IMR-90 (cell line): ENCODE measurements at places on chromosomes 1 and 21. TPM values are rescaled to one million over a fixed set of nuclear protein-coding genes. Genes with fewer than 3 reads are reported as not detected.

- no peaks in the 10 kb centered on the region for H3K27me3 ChIP-seq
- peak overlapping the region; percentile 81 for H3K27ac ChIP-seq
- DNase-seq, result no peak
- peaks cover 43% of the 10 kb centered on the region for H3K4me1 ChIP-seq
- no peaks in the 10 kb centered on the region for H3K36me3 ChIP-seq
These were observed 1.0 kb downstream of the S100A4 start for GRCh38 chr1:153544453-153545066.

DNA sequence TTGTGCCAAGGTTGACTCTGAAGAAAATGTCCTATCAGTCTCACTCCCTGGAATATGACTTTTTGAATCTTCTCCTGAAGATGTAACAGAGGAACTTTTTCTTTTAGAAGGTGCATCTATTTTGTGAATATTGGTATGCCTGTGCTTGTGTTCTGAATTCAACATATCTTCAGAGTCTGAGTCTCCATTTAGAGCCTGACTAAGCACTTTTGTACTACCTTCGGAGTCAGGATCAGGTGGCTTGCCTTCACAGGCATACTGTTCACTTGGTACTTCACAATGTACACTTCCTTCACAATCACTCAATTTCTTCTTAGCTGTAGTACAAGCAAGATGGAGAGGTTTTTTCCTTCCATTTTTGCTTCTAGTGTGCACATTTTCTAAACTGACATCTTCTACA lies 13.6 kb upstream of the PSMG1 start:
- no peaks in the 10 kb centered on the region for H3K4me1 ChIP-seq
- H3K36me3 ChIP-seq, result peaks cover 21% of the 10 kb centered on the region
- H3K27me3 ChIP-seq, result no peaks in the 10 kb centered on the region
- no peak for DNase-seq
- no peak overlapping the region for H3K27ac ChIP-seq
- H3K4me3 ChIP-seq, result no peak overlapping the region

GRCh38 chr1:159957824-159958268 lies 3.8 kb upstream of the SLAMF9 start:
- no peak overlapping the region for H3K4me3 ChIP-seq
- H3K27me3 ChIP-seq, result no peaks in the 10 kb centered on the region; the same call in 1 of the 2 replicates
- H3K36me3 ChIP-seq, result no peaks in the 10 kb centered on the region
- no peak for DNase-seq
- peaks cover 4% of the 10 kb centered on the region; the same call in 1 of the 2 replicates for H3K4me1 ChIP-seq
- no peak overlapping the region for H3K27ac ChIP-seq

GRCh38 chr1:75985827-75986226 lies 53.6 kb upstream of the ASB17 start:
- no peaks in the 10 kb centered on the region for H3K36me3 ChIP-seq
- H3K27me3 ChIP-seq, result peaks cover 2% of the 10 kb centered on the region; the same call in 1 of the 2 replicates
- peak; percentile 47 for DNase-seq

DNA sequence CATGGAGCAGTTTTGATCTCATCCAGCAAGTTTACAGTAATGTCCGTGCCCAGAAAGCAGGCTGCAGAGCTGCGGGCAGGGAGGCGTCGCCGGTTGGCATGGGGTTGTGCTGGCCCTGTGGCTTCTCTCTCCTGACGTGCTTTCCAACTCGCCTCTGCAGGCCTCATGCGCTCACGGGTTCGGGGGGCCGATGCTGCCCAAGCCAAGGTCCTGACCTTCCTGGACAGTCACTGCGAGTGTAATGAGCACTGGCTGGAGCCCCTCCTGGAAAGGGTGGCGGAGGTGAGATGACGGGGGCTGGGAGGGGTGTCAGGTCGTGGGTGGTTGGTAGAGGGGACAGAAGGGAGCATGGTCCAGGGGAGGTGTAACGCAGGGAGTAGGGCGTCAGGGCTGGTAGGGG lies 176.1 kb downstream of the GALNT2 start:
- DNase-seq, result no peak
- H3K36me3 ChIP-seq, result peaks cover 39% of the 10 kb centered on the region
- H3K27me3 ChIP-seq, result no peaks in the 10 kb centered on the region
- H3K4me3 ChIP-seq, result no peak overlapping the region

DNA sequence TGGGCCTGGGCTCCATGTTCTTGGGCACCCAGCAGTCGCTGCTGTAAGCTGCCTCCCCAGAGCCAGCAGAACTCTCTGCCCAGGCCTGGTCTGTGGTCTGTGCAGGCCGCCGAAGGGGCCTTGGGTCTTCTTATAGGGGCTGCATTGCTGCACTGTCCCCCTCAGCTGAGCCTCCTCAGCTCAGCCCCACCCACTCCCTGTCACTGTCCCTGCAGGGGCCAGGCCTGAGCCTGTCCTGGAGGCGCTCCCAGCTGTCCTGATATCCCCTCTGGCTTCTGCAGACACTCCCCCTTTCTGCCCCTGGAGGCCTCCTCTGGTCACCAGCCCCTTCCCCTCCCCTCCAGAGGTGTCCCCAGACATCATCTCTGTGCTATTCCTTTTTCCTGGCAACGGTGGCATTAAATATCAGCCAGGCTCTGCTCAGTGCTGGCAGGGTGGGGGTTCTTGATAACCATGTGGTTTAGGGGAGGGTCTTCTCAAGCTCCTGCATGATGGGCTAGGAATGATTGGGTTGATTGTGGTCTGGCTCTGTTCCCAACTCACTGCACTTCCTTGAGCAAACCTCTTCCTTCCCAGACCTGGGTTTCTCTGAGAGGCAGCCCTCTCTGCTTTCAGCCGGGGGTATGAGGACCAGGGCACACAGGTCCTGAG lies 3.7 kb upstream of the FOXO6 start:
- H3K4me3 ChIP-seq, result no peak overlapping the region
- H3K27ac ChIP-seq, result no peak overlapping the region
- DNase-seq, result no peak
- H3K4me1 ChIP-seq, result 0 out of 2 replicates have a peak, but pooled peaks cover 1% of the 10 kb centered on the region

- H3K4me3 ChIP-seq, result no peak overlapping the region
- peaks cover 2% of the 10 kb centered on the region for H3K4me1 ChIP-seq
- DNase-seq, result no peak
These were observed 16.7 kb downstream of the COL8A2 start for GRCh38 chr1:36108314-36108713.

- H3K4me1 ChIP-seq, result peaks cover 4% of the 10 kb centered on the region
- no peak for DNase-seq
- no peaks in the 10 kb centered on the region for H3K36me3 ChIP-seq
- H3K27ac ChIP-seq, result no peak within 1 kb of the TSS
- peaks cover 7% of the 10 kb centered on the region for H3K27me3 ChIP-seq
These were observed at the start of gene LAX1 for GRCh38 chr1:203765029-203765837. Gene LAX1, plus strand, starts transcription at chr1:203765183. Its CDS starts 383 bp downstream, at chr1:203765566.

DNA sequence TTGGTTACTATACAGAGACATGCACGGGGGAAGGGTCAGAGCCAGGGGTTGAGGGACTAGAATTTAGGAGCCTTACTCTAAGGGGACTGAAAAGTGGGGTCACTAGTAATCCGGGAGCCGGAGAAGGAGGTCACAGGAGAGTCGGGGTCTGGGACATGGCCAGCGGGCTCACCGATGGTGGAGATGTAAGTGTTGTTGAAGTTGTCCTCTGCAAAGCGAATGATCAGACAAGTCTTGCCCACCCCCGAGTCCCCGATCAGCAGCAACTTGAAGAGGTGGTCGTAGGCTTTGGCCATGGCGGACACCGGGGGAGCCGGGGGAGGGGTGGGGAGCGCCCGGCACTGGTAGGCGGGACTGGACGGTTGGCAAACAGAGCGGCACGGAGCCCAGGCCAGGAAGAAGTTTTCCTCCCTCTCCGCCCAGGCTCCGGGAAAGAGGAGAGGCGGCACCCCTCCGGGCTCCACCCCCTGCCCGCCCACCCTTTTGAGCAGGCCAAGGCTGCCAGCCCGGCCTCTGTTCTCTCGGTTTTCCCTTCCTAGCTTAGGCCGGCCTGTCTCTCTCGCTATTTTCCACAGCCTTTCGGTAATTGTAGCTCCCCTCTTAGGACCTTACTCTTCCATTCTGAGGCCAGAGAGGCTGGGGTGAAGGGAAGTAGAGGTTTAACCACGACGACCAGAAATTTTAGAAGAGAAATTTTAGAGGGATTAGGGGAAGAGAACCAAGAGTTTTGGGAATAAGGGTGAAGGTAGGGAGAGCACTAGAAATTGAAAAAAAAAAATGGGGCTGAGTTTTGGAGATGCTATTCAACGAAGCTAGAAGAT lies at the start of gene RAB13:
TSS of gene RAB13 (minus strand) at position 399 of the 821 bp plus-strand sequence. CDS start at position 296, 103 bp downstream.
- peaks cover 4% of the 10 kb centered on the region for H3K4me1 ChIP-seq
- peak; percentile 80 for DNase-seq
- peaks cover 19% of the 10 kb centered on the region for H3K36me3 ChIP-seq

DNA sequence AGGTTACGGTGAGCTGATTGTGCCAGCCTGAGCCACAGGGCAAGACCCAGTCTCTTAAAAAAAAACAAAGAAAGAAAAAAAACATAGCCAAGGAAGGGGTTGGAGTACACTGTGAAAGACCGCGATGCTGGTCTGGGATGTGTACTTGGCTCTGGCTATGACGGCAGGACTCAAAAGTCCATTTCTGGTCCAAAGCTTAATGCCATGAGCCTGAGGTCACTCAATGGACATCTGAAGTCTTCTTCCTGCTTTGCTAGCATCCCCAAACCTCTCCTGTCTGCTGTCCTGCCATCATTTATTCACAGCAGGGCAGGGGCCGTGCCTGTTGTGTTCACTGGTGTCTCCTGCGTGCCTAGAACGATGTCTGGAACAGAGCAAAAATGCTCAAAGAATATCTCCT lies 1.5 kb upstream of the ARHGEF10L start:
- peaks cover 8% of the 10 kb centered on the region for H3K4me1 ChIP-seq
- no peaks in the 10 kb centered on the region for H3K27me3 ChIP-seq
- H3K36me3 ChIP-seq, result no peaks in the 10 kb centered on the region
- no peak for DNase-seq
- no peak overlapping the region for H3K4me3 ChIP-seq

DNA sequence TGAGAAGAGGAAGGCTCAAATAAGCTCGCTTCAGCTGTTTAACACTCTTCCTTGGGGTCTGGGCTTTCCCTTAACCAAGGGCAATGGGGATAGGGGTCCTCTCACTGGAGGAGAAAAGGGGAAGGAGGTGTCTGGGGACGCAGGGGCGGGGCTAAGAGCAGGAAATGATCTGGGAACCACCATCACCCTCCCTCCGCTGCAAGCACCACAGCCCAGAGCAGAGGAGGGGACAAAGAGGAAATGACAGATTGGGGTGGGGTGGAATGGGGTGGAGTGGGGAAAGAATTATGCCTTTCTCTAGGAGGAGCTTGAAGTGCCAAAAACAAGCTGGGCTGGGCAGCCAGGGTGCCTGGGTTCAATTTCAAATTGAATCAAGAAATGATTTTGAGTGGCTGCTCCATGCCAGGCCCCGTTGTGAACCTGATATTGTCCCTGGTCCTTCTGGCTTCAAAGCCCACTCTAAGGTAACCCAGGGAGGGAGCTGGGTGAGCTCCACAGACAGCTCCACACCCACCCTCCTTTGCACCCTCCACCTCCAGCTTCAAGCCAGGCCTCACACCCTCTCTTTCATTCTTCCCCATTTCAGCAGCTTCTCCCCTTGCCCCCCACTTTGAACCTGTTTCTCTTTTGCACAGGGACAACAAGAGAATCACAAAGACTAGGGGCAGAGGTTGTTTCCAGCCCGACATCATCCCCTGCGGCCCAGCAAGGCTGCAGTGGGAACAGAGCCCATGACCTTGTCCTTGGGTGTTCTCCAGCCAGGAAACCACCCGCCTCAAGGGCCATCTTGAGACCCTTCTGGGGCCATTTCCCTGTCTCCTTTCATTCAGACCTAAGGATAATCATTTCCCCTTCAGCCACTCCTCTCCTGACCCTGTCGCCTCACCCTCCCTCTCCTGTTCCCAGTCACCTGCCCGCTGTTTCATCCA lies 1.1 kb downstream of the ARHGAP30 start:
- no peak overlapping the region for H3K27ac ChIP-seq
- DNase-seq, result no peak
- peaks cover 2% of the 10 kb centered on the region for H3K27me3 ChIP-seq
- no peaks in the 10 kb centered on the region for H3K4me1 ChIP-seq

GRCh38 chr21:17738176-17738953 lies 80.8 kb downstream of the C21orf91 start:
- H3K27ac ChIP-seq, result no peak overlapping the region
- no peaks in the 10 kb centered on the region for H3K4me1 ChIP-seq
- no peak overlapping the region for H3K4me3 ChIP-seq
- no peak for DNase-seq
- no peaks in the 10 kb centered on the region for H3K36me3 ChIP-seq

- H3K27ac ChIP-seq, result no peak overlapping the region
- no peak overlapping the region for H3K4me3 ChIP-seq
- H3K4me1 ChIP-seq, result no peaks in the 10 kb centered on the region
- H3K27me3 ChIP-seq, result no peaks in the 10 kb centered on the region
- H3K36me3 ChIP-seq, result no peaks in the 10 kb centered on the region
These were observed 98.8 kb upstream of the DPH5 start for GRCh38 chr1:101124405-101124804.

- H3K27me3 ChIP-seq, result no peaks in the 10 kb centered on the region
- peaks cover 1% of the 10 kb centered on the region; the same call in 1 of the 2 replicates for H3K36me3 ChIP-seq
- H3K4me1 ChIP-seq, result no peaks in the 10 kb centered on the region
These were observed 32.9 kb downstream of the HENMT1 start for GRCh38 chr1:108627951-108628350.

GRCh38 chr1:37362594-37363385 lies 111.6 kb upstream of the ZC3H12A start:
- no peak overlapping the region for H3K4me3 ChIP-seq
- no peak overlapping the region for H3K27ac ChIP-seq
- DNase-seq, result no peak
- H3K4me1 ChIP-seq, result no peaks in the 10 kb centered on the region
- H3K36me3 ChIP-seq, result no peaks in the 10 kb centered on the region

GRCh38 chr1:15424146-15424667 lies 14.0 kb upstream of the CTRC start:
- H3K4me3 ChIP-seq, result no peak overlapping the region
- no peak for DNase-seq
- H3K27me3 ChIP-seq, result no peaks in the 10 kb centered on the region
- H3K36me3 ChIP-seq, result peaks cover 11% of the 10 kb centered on the region
- H3K27ac ChIP-seq, result no peak overlapping the region
- peaks cover 12% of the 10 kb centered on the region for H3K4me1 ChIP-seq

- no peak overlapping the region for H3K4me3 ChIP-seq
- no peaks in the 10 kb centered on the region for H3K27me3 ChIP-seq
- no peaks in the 10 kb centered on the region for H3K4me1 ChIP-seq
- H3K27ac ChIP-seq, result no peak overlapping the region
- DNase-seq, result no peak
These were observed 19.2 kb upstream of the ADAM30 start for GRCh38 chr1:119915517-119915916.

Gene CADM3
- total RNA-seq, result not detected in 2 replicates

Gene GPR25
- not detected in 2 replicates for total RNA-seq

Gene TFF1
- not detected in 2 replicates for total RNA-seq

Gene AADACL4
- not detected in 2 replicates for total RNA-seq

Gene TCHHL1
- not detected in 2 replicates for total RNA-seq

Gene TSPEAR
- total RNA-seq, result not detected in 2 replicates

Gene PDE9A
- 0.56 and 0.90 TPM in 2 replicates for total RNA-seq

Gene B3GALT2
- 4.5 and 5.8 TPM in 2 replicates for total RNA-seq

Gene GBP6
- not detected in 2 replicates for total RNA-seq

Gene WDR64
- not detected in 2 replicates for total RNA-seq

Gene RSPO1
- total RNA-seq, result not detected in 2 replicates

Gene ATXN7L2
- total RNA-seq, result 1.3 and 1.7 TPM in 2 replicates

Gene GJA9
- not detected in 2 replicates for total RNA-seq

Gene ERVH48-1
- total RNA-seq, result under 0.01 TPM in 1 of 2 replicates, not detected in the other

Gene OR2M3
- total RNA-seq, result not detected in 2 replicates

Gene CXADR
- 0.83 and 1.1 TPM in 2 replicates for total RNA-seq

Gene TDRD10
- total RNA-seq, result not detected in 2 replicates

Gene MAP3K21
- total RNA-seq, result 0.18 and 0.28 TPM in 2 replicates
